ENCODE measurements at places on chromosomes 2 and 18.

DNA sequence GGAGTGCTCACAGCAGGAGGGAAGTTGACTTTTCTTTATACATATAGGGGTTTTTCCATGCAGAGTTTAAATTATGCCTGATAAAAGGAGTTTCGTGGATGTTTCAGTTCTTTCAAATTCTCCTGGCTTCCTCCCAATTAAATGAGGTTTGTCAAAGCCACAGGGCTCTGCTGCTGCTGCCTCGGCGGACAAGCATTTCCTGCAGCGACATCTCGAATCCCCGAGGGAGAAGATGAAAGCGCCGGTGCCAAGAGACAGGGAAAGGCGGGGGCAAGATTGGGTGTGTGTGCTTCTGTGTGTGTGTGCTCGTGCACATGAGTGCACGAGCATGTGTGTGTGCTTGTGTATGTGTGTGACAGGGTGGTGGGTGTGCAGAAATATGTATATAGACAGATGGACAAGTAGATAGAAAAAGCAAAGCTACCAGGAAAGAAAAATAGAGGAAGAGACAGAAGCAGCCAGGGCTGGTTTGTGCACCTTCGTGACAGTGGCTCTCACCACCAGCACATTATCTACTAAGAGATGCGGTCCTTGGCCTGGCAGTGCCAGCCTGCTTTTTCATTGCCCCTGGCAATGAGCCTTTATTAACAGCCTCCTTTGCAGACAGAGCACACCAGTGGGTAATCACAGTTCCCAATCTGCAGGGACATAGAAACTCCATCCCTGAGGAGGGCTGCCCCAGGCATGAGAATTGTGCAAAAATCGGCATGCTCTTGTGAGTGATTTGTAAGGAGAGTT lies 76.2 kb downstream of the CDK15 start:
- DNase-seq = no peak

DNA sequence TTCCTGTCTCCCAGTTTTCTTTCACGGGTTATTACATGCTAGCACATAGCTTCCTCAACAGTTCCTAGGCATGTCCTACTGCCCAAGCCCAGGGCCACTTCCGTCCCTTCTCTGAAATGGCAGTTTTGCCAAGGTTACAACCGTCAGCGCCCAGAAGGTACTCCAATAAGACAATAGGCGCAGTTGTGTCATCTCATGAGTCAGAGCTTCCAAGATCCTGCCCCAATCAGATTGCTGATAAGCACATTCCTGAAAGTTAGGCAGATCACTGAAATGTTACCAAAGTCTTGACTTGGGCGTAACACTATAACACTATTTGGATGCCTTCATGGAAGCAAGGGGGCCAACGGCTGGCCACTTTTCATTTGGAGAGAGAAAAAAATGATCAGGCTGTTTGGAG lies 34.2 kb downstream of the GKN2 start:
- no peak for DNase-seq

GRCh38 chr18:50707855-50708469 lies 111.9 kb downstream of the MRO start:
- no peak for DNase-seq

- DNase-seq = no peak
Observed at GRCh38 chr18:7725473-7725872, 158.4 kb downstream of the PTPRM start.

DNA sequence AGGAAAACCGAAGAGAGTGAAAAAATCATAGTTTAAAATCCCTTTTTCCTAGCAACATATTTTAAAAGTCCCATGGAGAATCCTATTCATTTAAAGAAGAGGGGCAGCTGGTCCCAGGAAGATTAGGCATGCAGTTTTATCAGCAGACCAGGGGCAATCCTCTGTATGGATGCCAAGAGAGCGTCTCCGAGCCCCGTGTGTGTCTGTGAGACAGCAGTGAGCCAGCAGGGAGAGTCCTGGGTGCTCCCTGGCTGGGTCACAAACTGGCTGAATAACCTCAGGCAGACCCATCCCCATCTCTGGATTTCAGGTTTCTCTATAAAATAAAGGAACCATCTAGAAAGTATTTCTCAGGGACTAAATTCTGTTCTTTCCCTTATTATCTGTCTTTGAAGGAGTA lies 128.2 kb upstream of the RIOK3 start:
- no peak for DNase-seq

DNA sequence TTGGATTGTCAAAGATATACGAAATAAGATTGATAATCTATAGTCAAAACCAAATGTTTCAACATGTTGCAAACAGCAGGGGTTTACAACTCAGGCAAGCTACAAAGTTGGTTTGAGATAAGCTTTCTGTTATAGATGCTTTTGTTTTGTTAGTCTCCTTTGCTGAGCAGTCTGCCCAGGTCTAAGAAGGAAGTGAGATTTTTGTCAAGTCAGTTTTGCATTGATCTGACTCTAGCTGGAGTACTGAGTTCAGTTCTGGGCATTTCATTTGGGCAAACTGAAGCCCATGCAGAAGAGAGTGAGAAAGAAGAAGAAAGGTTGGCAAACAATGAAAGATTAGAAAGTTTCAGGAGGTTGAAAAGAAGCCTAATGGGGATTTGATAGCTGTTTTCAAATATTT lies 983.0 kb upstream of the SLC39A10 start:
- no peak for DNase-seq

DNA sequence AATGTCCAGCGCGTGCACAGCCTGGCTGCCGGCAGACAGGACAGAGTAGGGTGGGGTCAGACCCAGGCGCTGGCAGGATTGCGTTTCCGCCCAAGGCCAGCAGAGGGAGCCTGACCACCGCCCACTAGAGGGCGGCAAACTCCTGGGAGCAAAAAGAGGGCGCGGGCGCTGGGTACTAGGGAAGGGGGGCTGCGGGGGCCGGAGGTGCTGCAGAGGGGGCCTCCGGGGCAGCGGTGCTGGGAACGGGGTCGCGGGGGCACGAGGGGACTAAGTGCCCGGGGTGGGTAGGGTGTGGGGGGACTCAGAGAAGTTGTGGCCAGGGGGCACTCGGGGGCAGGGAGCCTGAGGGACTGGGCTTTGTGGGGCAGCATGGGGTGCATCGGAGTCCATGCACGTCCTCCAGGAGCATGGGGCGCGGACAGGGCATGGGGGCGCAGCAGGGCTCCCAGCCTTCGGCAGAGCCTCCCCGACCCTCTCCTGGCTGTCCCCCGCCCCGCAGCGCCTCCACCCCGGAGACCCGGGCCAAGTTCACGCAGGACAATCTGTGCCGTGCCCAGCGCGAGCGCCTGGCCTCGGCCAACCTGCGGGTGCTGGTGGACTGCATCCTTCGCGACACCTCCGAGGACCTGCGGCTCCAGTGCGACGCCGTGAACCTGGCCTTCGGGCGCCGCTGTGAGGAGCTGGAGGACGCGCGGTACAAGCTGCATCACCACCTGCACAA lies 3.2 kb downstream of the TEKT4 start:
- DNase-seq = peak; percentile 30

DNA sequence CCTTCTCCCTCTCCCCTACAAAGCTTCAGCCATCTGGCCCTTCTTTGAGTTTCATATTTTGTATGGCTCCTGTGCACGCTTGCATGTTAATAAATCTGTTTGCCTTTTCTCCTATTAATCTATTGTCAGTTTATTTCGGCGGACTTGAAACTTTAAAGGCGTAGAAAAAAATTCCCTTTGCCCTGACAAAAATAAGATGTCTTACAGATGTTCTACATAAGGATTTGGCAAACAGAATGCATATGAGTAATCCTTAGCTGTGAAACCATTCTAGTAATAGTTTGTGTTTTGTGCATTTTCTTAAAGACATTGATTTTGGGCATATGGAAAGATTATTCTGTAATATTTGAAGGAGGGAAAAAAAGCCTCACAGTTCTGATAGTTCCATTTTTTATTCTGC lies 15.0 kb upstream of the BMPR2 start:
- DNase-seq = no peak

GRCh38 chr2:16828828-16829160 lies 163.2 kb upstream of the CYRIA start:
- DNase-seq = no peak

DNA sequence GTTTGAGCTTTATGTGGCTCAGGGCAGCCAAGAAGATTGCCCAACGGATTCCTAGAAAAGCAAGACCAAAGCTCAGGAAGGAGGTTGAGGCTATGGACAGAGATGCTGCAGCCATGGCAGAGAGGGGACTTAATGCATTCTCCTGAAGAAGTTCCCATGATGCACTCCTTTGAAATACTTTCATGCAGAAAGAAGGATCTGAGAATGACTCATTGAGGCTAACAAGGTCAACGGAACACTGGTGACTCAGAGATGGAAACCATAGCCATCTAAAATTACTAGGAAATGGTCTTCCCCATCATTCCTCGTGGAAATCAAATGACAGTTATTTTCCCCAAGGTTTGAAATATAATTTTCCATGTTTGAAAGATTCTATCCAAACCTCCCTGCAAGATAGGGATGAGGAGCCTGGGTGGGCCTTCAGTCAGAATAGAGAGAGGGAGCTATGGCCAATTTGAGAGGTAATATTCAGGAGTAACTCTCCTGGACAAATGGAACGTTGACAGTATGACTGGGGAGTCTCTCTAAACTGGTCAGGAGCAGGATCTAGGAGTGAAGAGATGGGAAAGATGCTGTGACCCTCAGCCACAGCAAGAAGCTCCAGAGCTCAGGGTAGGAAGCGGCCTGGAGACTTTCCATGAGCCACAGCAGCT lies 63.0 kb downstream of the REEP1 start:
- no peak for DNase-seq

DNA sequence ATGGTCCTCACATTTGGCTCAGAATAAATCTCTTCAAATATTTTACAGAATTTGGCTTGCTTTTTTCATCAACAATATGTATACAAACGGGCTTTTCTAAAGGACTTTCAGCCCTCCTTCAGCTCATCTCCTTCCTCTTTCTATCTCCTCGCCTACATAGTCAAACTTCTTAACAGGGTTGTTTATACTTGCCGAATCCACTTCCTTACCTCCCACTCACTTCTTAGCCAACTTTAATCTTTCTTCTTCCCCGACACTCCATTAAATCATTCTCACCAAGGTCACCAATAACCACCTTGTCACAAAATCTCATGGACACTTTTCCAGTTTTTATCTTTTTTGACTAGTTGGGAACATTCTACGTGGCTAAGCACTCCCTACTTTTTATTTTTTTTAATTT lies 325.2 kb downstream of the PLCL1 start:
- no peak for DNase-seq

GRCh38 chr2:132776287-132776686 lies 106.3 kb upstream of the LYPD1 start:
- no peak for DNase-seq

- no peak for DNase-seq
Observed at GRCh38 chr2:205574001-205574400, 108.3 kb upstream of the NRP2 start.

GRCh38 chr2:53103679-53104078 lies 663.9 kb upstream of the CHAC2 start:
- DNase-seq = no peak

DNA sequence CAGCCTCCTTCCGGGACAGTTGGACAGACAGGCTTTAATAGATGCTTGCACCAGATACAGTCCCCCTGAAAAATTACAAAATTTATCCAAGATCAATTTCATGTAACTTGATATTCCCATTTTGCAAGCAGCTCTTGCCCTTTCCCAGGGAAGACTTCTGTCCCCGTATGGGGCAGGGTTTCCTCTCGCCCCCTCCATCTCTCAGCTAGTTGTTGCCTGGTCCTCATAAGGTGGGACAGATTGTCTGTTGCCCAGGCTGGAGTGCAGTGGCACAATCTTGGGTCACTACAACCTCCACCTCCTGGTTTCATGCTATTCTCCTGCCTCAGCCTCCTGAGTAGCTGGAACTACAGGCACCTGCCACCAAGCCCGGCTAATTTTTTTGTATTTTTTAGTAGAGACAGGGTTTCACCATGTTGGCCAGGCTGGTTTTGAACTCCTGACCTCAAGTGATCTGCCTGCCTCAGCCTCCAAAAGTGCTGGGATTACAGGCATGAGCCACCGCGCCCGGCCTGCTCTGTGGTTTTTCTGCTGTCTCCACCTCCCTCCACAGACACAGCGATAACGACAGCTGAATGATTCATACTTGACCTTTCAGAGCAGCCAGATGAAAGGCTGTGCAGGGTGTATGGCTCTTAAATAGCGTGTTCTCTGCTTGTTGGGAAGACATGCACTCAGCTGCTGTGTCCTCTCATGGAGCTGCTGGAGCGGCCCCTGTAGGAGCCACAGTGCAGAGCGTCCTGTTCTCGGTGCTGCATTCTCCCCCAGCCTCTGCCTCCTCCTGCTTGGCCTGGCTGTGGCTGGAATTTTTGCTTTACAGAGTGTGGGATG lies 61.4 kb downstream of the TTC39C start:
- peak; percentile 60 for DNase-seq

DNA sequence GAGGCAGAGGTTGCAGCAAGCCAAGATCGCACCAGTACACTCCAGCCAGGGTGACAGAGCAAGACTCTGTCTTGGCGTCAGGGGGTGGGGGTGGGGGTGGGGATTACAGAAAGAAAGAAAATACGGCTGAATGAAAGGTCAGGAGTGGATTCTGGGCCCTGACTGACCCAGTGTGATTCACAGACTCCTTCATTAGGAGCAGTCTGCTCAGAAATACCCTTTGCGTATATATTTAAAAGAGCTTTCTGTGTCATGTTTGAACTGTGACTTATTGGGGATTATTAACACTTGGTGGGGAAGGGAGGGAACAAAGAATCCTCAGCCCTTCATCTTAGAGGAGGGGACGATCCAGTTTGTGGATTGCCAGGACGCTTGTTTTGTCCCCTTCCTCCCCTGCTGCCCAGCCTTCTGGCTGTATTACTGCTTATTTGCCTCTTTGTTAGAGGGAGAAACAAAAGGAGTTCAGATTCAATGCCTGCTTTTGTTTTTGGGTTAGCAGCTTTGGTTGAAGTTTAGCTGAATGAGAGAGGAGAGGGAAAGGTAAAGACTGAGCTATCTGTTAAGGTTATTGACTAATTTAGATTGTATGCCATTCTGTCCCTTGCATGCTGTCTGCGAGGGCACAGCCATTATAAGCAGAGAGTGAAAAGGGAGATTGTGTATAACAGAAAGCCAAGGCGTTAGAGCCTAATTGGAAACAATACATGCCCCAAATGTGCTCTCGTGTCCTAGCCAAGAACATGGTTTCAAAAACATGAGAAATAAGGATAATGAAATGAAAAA lies 118.3 kb downstream of the FMNL2 start:
- no peak for DNase-seq

DNA sequence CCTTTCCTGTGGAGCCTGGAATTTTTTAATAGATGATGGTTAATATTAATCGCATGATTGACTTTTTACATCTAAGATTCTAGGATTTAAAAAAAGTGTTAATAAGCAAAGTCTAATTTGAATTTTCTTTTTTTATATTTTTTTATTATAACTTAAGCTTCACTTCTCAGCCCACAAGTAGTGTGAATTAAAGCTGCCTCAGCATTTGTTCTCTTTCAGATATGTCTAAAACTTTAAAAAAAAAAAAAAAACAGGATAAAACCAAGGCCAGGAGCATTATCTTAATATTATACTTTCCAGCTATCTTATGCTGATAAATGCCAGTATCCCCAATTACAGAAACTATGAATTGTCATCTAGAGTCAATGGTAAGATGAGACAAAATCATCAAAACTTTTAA lies 109.7 kb downstream of the CD226 start:
- no peak for DNase-seq

- DNase-seq = no peak
Observed at GRCh38 chr2:107160640-107161239, 274.8 kb upstream of the ST6GAL2 start.

GRCh38 chr2:6730003-6730402 lies 135.7 kb downstream of the CMPK2 start:
- no peak for DNase-seq

GRCh38 chr2:222430681-222431080 lies 6.3 kb downstream of the SGPP2 start:
- no peak for DNase-seq

All from stimulated activated CD4-positive, alpha-beta T cell treated with anti-CD3 and anti-CD28 coated beads, Interleukin-1b, Interleukin-23, amount 100 ng/mL, for 4 hours (primary cell).